ENCODE measurements at places on chromosomes 16 and 17. TPM values are rescaled to one million over a fixed set of nuclear protein-coding genes. Genes with fewer than 3 reads are reported as not detected.
A peak's percentile ranks its signal among the peaks of the same experiment; 100 is the strongest.

DNA sequence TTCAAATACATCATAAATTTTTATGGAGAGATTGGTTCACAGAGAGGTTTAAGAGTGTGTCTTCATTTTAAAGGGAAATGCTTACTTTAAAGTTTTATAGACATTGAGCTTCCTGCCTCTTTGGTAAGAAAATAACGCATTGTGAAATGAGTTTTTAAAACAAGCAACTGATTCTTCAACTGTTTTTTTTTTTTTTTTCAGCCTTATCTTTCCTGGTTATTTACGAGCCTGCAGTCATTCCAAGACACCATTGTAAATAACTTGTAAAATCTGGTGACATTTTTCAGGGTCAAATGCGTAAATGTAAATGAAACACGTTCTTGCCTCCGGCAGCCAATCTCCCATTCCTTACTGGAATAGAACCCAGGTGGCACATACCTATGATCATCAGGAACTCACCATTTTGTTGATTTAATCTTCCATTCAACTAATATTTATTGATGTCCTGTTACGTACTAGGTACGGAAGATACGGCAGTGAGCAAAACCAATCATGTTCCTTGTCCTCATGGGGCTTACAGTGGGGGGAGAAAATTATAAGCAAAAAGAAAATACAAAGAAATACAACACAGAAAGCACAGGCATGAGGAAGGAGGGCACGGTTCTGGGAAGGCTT is 33.2 kb upstream of the CDYL2 start:
- no peak overlapping the region for H3K4me3 ChIP-seq
- DNase-seq: no peak
- no peaks in the 10 kb centered on the region for H3K4me1 ChIP-seq
- no peaks in the 10 kb centered on the region for H3K36me3 ChIP-seq

DNA sequence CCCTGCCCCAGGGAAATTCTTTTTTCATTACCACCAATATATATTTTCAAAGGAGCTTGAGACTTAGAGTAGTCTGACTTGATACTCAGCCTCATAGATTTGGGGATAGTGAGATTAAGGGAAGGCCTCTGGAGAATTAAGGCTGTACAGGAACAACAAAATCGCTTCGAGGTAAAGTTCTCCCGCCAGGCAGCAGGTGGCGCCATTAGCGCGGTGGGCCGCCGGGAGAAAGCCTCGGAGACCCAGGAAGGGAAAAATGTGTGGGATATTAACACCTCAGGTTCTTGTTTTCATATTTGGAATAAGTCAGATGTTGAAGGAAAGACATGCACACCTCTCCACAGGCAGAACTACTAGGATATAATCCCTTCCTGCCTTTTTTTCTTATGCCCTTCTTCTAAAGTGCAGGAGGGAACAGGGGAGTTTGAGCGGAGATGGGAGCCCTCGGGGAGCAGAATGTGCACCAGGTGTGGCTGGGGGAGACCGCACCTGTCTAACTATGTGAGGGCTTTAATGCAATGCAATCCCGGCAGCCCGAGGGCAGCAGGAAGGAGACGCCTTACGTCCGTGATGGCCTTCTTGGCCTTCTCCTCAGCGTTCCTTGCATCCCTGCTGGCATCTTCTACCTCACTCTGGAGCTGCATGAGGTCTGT is 25.9 kb downstream of the MYH3 start:
- H3K27me3 ChIP-seq: no peaks in the 10 kb centered on the region
- no peaks in the 10 kb centered on the region for H3K36me3 ChIP-seq
- DNase-seq: no peak
- H3K27ac ChIP-seq: no peak overlapping the region

DNA sequence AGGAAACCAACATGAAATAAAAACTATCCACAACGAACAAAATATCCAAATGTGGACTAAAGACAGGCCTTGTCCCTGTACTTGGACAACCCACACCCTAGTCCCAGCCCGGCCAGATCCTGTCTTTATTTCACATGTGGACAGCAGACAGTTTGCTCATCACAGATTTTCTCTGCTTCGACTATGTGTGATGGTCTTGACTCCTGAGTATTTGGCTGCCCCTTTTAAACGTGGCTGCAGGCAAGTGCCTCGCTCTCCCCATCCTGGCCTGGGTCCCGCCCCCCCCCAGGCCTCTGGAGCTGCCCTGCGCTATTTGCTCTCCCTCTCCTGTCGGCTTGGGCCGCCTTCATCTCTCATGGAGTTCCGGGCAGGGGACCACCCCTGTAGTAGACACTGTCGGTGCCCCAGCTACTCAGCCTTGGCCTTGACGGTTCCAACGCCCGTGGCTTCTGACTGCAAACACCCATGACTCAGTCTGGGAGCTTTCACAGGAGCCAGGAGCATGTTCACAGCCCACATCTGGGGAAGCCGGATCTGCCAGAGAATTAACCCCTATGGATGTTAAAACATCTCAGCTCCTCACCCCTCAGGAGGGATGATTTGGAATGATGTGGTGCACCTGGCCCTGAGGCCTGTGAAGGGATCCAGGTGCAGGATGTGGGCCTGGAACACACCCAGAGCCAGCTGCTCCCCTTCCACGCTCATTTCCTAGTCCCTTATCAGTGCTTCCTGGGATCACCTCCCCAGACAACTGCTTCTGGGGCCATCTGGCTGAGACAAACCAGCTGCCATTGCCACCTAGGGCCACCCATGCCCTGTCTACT is 229.7 kb upstream of the RPL38 start:
- H3K4me3 ChIP-seq: no peak overlapping the region
- no peaks in the 10 kb centered on the region for H3K4me1 ChIP-seq
- no peaks in the 10 kb centered on the region for H3K36me3 ChIP-seq

- H3K4me3 ChIP-seq: no peak overlapping the region
- H3K27ac ChIP-seq: no peak overlapping the region
- no peaks in the 10 kb centered on the region for H3K27me3 ChIP-seq
- DNase-seq: no peak
- no peaks in the 10 kb centered on the region for H3K36me3 ChIP-seq
Observed at GRCh38 chr16:62625326-62625725, 589.1 kb upstream of the CDH8 start.

GRCh38 chr16:80142940-80143339 is 397.9 kb upstream of the DYNLRB2 start:
- H3K27me3 ChIP-seq: no peaks in the 10 kb centered on the region
- peaks cover 8% of the 10 kb centered on the region for H3K4me1 ChIP-seq
- DNase-seq: no peak
- H3K36me3 ChIP-seq: no peaks in the 10 kb centered on the region

DNA sequence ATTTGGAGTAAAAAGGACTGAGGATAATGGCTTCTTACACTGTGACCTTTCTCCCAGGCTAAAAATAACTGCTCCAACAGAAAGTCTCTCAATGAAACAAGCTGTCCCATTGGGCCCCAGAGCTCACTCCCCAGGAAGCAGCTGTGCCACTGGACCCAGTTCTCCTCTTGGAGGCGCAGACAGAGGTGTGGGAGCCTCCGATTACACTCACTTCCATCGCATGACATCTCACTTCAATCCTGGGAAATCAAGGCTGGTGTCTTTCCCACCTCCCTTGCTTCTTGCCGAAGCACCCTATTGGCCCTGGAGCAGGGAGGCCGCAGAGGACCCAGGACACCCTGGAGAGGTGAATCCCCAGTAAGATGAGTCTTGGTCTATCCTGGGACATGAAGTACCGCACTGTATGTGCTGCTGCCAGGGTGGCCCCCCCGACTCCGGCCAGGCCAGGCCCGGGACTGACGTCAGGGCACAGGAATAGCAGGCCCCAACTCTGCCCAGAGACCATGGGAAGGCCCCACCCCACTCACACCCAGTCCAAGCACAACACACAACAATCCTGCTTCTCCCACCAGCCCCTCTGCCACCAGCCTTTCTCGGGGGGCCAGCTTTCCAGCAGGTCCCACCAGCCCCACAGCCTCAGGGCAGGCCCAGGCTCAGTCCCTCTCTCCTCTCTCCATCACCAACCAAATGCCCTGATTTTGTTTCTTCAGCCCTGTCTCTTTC is 29.5 kb downstream of the SRL start:
- no peak overlapping the region for H3K4me3 ChIP-seq
- no peaks in the 10 kb centered on the region for H3K27me3 ChIP-seq
- H3K27ac ChIP-seq: peak overlapping the region; percentile 19
- peaks cover 23% of the 10 kb centered on the region for H3K4me1 ChIP-seq
- no peaks in the 10 kb centered on the region for H3K36me3 ChIP-seq

DNA sequence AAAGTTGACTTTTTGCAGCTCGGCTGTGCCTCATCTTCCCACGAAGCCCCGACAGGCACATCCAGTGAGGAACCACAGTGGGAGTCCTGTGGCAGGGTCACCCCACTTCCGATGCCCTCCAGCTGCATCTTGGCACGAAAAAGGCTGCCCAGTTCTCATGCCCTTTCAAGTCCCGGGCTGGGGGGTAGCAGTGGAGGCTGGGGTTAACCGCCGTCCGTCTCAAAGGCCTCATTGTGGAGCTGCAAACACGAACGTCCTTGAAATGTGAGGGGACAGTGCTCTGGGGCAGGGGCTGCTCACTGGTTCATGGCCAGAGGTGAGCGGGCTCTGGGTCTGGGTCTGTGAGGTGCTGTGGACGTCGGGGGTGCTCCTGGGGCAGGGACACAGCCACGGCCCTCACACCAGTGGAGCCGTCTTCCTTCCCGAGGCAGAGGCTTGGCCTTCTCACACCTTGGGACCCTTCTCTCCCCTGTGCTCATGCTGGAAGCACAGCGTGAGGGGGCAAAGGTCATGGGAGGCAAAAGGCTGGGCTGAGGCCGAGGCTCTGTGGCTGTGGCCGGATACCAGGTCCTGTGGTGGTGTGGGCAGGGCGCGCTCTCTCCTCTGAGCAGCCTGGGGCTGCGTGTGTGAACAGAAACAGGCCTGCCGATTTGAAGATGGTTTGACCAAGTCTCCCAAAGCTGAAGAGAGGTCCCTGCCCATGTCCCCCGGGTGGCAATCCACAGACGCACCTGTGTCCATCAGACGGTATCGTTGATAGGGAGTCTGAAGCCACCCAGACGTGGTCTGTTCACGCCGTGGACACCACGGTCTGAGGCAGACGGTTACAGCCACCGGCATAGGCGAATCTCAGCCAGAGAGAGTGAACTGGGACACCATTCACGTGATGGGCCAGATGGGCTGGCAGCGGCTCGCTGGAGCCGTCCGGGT is 3.1 kb upstream of the MC1R start:
- no peak for DNase-seq
- H3K27me3 ChIP-seq: no peaks in the 10 kb centered on the region
- H3K36me3 ChIP-seq: no peaks in the 10 kb centered on the region
- no peak overlapping the region for H3K4me3 ChIP-seq
- H3K27ac ChIP-seq: no peak overlapping the region

GRCh38 chr16:86367291-86368072 is 142.8 kb upstream of the FOXF1 start:
- H3K27me3 ChIP-seq: peaks cover 3% of the 10 kb centered on the region
- H3K36me3 ChIP-seq: no peaks in the 10 kb centered on the region
- no peak for DNase-seq
- H3K4me1 ChIP-seq: peaks cover 17% of the 10 kb centered on the region

ITGB4 gene
- total RNA-seq: 6.6 TPM

CHST4 gene
- not detected for total RNA-seq

GPRC5C gene
- 65.3 TPM for total RNA-seq

PRAC2 gene
- total RNA-seq: not detected

IRX3 gene
- total RNA-seq: 0.75 TPM

TSPAN10 gene
- 3.2 TPM for total RNA-seq

All from astrocyte (in vitro differentiated cells and primary cell).